Subcutaneous preadipocyte (primary cell): ENCODE measurements at places on chromosomes 5 and 9. TPM values are rescaled to one million over a fixed set of nuclear protein-coding genes. Genes with fewer than 3 reads are reported as not detected.

Gene SPATA31C1
- total RNA-seq = not detected in 2 replicates

Gene HMCN2
- total RNA-seq = under 0.01 and 0.20 TPM in 2 replicates

Gene PCDHGB5
- 8.8 and 12.1 TPM in 2 replicates for total RNA-seq

Gene PCAT7
- not detected in 2 replicates for total RNA-seq

Gene IL9
- total RNA-seq = not detected in 2 replicates

Gene TLX3
- total RNA-seq = not detected in 2 replicates

Gene N4BP3
- under 0.01 TPM in 2 replicates for total RNA-seq

Gene PCDHA11
- under 0.01 TPM in 1 of 2 replicates, not detected in the other for total RNA-seq

Gene SMAD5
- total RNA-seq = 55.5 and 66.1 TPM in 2 replicates

Gene ABL1
- total RNA-seq = 97.7 and 126 TPM in 2 replicates

Gene IL7R
- 0.37 and 6.1 TPM in 2 replicates for total RNA-seq

Gene CCNI2
- total RNA-seq = not detected in 2 replicates

Gene CCL27
- not detected in 2 replicates for total RNA-seq

Gene SYK
- total RNA-seq = not detected in 2 replicates

Gene SIMC1
- 7.7 and 11.9 TPM in 2 replicates for total RNA-seq

Gene NR5A1
- total RNA-seq = not detected in 2 replicates

Gene TAF11L9
- not detected in 2 replicates for total RNA-seq

Gene PDCD1LG2
- 4.4 and 8.2 TPM in 2 replicates for total RNA-seq

Gene RAPGEF1
- total RNA-seq = 27.0 and 36.4 TPM in 2 replicates

Gene PCDHA8
- not detected in 2 replicates for total RNA-seq

Gene TXNDC8
- total RNA-seq = not detected in 2 replicates

Gene C8G
- not detected in 2 replicates for total RNA-seq

Gene GLDC
- 11.0 and 17.6 TPM in 2 replicates for total RNA-seq
